ENCODE measurements at places on chromosomes 12 and 14.

GRCh38 chr14:102899516-102899900 lies 23.0 kb upstream of the AMN start:
- DNase-seq = no peak

GRCh38 chr12:112810235-112810917 lies 18.8 kb downstream of the RPH3A start:
- no peak for DNase-seq

DNA sequence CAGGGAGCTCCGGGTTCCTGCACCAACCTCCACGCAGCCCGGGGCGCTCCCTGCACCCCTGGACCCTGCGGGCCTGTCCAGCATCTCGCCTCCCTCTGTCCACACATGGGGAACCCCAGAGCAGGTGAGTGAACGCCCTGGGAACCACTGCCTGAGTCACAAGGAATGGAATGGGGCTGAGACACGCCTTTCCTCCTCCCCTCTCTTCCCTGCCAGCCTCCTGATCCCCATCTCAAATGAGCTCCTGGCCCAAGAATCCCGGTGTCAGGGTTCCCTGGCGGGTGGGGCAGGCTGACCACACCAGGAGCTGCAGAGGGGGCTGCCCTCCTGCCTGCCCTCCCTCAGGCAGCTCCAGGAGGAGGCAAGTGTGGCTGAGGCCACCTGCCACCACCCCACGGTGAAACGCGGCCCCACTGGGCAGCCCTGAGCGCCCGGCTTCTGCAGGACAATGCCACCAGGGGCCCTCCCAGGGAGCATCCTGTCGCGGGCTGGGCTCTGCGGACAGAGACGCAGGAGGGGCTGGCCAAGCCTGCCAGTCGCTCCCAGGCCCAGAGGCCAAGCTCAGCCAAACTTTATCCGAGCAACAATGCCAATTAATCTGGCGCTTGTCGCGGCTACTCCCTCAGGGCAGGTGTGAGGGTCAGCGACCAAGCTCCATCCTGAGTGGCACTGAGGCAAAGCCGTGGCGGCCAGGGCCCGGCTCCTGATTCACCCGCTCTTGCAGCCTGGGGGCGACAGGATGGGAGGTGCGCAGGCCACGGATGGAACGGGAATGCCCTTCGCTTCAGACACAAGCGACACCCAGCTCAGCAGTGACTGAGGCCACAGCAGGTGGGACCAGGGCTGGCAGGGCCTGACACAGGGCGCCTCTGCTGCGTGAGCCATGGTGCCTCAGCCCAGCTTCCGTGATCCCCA lies 44.3 kb downstream of the GALNT9 start:
- no peak for DNase-seq

DNA sequence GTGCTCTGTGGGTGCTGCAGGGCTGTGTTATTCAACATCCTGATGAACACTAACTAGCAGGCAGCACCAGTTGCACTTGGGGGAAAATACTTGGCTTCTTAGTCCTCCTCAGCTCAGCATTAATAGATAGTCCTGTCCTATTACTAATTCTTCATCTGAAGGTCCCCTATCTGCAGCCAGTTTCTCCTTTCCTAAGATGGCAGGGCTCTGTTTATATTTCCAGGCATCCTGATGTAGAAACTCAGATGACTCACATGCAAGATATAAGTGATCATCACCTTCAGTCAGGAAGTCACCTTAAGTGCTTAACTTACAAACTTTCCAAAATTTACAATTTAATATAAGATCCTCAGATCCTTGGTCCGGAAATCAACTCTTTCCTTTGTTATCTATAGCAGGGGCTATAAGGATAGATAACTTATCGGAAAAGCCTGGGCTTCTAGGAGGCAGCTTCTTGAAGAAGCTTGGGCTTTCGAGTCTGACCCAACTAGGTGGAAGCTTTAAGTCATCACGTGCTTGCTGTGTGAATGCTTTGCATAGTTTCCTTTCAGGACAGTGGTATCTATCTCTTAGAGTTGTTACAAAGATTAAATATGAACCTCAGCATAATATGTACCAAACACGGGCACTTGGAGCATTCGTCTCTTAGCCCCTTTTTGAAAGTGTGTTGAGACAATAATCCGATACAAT lies 181.0 kb upstream of the GRIP1 start:
- no peak for DNase-seq

- DNase-seq = no peak
Observed at GRCh38 chr14:30385925-30386324, 173.0 kb upstream of the G2E3 start.

GRCh38 chr14:99887407-99887806 lies 94.2 kb downstream of the EML1 start:
- no peak for DNase-seq

DNA sequence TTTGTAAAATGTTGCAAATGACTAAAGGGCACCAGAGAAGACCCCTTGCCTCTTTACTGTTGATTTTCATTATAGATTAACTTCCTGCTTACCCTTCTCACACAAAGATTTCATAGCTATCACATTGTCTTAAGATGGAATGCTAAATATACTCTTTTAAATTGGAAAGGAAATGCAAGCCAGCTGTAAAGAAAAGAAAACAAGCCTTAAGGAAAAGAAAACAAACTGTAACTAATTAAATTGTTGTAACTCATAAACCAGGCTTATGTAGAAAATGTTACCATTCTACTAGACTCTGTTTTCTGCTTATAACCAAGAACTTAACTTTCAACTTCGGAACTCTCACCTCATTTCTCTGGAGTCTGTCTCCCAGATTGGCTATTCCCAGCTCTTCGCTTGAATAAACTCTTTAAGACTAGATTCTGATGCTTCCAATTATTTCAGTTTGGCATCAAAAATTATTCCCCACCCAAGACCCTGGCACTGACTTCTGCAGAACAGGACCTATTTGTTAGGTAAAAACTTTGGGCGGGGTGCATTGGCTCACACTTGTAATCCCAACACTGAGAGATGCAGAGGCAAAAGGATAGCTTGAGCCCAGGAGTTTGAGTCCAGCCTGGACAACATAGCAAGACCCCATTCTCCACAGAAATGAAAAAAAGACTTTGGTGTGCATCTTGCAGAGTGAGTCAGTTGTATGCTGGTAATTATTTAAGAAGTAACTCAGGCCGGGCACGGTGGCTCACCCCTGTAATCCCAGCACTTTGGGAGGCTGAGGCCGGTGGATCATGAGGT lies 36.6 kb upstream of the CIT start:
- no peak for DNase-seq

DNA sequence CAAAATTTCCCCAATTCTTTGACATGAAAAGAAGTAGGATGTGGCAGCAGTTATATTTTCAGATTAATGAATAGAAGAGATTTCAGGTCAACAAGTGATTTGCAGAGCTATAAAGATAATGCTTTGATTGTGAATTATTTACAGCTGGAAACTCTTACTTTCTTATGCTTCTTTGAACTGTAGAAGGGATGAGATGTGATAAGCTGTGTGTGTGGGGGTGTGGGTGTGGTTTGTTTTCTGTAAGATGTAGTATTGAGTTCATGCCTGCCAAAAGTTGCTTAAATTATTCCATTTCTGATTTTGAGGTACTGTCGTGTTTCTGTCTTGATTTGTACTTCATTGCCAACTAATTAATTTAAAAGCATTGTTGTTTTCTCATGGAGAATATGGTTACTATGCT lies 22.7 kb downstream of the AEBP2 start:
- DNase-seq = no peak

GRCh38 chr12:122028905-122029560 lies 7.3 kb downstream of the BCL7A start:
- DNase-seq = no peak

DNA sequence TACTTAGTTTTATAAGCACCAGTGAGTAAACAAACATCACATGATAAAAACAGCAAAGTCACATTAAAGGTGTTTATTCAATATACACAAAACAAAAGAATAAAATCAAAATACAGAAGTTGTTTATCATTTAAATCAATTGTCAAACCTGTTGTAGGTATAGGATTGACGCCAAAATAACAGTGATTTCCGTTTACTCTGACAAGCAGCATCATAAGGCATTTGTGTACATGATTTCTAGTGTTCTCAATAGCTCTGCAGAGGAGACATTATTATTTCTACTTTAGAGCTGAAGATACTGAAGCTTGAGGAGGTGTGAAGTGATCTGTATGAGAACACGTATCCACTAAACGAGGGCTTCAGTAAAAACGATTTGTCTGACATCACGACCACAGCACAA lies 171.9 kb downstream of the CCDC59 start:
- no peak for DNase-seq

GRCh38 chr12:61397668-61398067 lies 862.5 kb upstream of the USP15 start:
- DNase-seq = no peak

DNA sequence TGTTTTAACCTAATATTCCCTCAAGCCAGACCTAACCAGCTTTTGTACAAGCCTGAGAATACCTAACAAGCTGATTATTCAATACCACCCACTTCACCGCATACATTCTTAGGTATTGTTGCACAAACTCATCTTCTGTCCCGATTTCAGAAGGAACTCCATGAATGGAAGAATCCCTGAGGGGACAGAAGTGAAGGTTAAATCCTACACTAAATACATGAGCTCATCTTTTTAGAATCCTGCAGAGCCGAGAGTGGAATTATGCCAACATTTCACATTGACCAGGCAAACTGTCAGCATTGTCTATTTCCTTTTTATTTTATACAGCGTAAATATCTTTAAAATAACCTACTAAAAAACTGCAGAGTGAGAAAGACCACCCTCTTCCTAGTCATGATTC lies 140.7 kb upstream of the PRICKLE1 start:
- no peak for DNase-seq

GRCh38 chr14:23486036-23486435 lies 16.5 kb downstream of the NGDN start:
- no peak for DNase-seq

DNA sequence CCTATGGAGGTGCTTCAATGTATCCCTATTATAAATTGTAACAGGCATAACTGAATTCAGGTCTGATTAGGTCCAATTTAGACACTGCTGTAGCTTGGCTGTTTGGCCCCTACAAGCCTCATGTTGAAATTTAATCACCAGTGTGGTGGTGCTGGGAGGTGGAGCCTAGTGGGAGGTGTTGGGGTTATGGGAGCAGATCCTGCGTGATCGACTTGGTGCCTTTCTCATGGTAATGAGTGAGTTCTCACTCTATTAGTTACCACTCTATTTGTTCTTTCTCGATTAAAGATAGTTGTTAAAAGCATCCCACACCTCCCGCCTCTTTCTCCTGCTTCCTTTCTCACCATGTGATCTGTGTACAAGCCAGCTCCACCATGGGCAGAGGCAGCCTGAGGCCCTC lies 122.1 kb downstream of the FOXA1 start:
- no peak for DNase-seq

GRCh38 chr14:87268997-87269396 lies 724.0 kb downstream of the GALC start:
- no peak for DNase-seq

GRCh38 chr14:29900609-29901350 lies 26.9 kb downstream of the PRKD1 start:
- DNase-seq = no peak

GRCh38 chr14:76612654-76613053 lies 148.6 kb upstream of the VASH1 start:
- DNase-seq = no peak

GRCh38 chr12:129704232-129704830 lies 199.5 kb downstream of the TMEM132D start:
- no peak for DNase-seq

GRCh38 chr12:4701395-4702190 lies 18.6 kb upstream of the GALNT8 start:
- no peak for DNase-seq

DNA sequence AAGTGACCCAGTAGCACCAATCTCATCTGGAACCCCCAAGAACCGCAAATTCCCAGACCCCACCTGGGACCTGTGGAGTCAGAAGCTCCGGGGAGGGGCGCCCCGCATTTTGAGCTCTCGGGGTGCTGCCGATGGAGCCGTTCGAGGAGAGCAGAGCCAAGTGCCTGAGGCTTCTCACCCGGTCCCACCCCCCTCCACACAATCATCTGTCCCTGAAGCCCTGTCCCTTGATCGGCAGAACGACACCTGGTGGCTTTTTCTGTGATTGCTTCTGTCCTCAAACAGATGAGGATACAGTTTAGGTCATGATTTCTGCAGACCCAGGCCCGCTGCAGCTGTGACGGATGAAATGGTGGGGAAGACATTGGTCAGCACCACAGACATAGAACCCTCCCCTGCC lies 74.7 kb downstream of the NOC4L start:
- no peak for DNase-seq

- DNase-seq = no peak
Observed at GRCh38 chr14:59313144-59313651, 124.7 kb downstream of the DAAM1 start.

DNA sequence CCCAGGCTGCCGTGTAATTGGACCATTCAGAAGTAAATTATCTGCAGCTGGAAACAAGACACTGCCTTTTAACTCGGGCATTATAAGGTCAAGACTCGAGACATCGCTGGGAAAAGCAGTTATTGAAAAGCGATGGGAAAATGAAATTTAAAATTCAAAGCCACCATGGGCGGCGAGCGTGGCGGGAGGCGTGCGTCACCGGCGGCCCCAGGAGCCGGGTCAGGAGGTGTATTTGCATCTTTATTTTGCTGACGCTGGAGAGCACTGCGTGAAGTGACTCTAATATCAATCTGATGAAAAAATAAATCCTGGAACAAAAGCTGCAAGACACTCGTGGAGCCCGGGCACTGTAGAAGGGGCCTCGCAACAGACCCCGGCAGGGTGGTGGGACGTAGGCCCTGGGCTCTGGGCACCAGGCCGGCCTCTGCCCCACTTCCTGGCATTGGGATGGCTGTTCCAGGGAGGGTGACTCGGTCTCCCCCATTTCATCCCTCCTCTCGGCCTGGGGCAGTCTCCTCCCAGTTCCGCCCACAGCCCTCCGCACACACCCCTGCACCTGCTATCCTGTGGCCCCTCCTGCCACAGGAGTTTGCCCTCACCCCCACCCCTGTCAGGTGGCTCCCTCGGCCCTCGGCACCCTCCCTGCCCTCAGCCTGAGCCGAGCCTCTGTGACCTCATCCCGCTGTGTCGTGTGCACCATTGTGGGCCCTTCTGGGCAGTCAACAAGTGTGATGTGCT lies 196.2 kb downstream of the KIF26A start:
- DNase-seq = no peak

DNA sequence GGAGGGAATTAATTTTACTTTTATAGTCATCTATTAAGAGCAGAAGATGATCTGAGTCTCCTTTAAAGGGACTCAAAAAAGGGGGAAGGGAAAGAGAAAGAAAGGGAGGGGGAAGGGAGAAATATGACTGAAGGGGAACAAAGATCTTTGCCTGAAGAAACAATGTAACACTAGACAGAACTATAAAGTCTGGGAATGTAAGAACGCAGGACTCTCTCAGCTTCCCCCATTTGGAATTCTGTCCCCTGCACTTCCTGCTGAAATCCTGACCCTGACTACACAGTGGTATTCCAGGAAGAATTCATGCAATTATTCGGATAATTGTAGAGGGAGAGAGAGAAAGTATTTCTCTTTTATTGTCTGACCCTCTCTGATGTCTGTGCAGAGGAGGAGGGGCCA lies 8.6 kb upstream of the HOXC11 start:
- no peak for DNase-seq

- no peak for DNase-seq
Observed at GRCh38 chr14:75724414-75725204, 63.6 kb downstream of the TTLL5 start.

- DNase-seq = peak; percentile 33
Observed at GRCh38 chr12:105948331-105948730, 190.4 kb downstream of the NUAK1 start.

GRCh38 chr14:89179891-89180404 lies 237.1 kb downstream of the FOXN3 start:
- no peak for DNase-seq

- no peak for DNase-seq
Observed at GRCh38 chr12:38586789-38587188, 270.2 kb downstream of the ALG10B start.
